NCI-H526 (cell line): ENCODE measurements at places on chromosomes 2 and 18.

- no peak for DNase-seq
These were observed 1539.5 kb upstream of the CELF4 start for GRCh38 chr18:39105104-39105503.

- DNase-seq, result no peak
These were observed 72.5 kb downstream of the KLF7 start for GRCh38 chr2:207093234-207093633.

GRCh38 chr2:15145046-15145817 is 415.9 kb downstream of the NBAS start:
- no peak for DNase-seq

DNA sequence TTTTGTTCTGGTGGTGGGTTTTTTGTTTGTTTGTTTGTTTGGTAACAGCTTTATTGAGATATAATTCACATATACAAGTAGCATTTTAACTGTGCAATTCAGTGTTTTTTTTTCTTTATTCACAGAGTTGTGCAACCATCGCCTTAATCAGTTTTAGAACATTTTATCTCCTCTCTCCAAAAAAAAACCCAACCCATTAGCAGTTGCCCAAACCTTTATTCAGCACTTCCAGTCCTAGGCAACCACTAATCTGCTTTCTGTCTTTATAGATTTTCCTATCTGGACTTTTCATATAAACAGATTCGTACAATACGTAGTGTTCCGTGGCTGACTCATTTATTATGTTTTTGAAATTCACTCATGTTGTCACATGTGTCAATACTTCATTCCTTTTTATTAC is 38.7 kb downstream of the CCDC138 start:
- DNase-seq, result no peak

GRCh38 chr2:201144101-201145051 is 28.4 kb downstream of the CFLAR start:
- DNase-seq, result no peak

DNA sequence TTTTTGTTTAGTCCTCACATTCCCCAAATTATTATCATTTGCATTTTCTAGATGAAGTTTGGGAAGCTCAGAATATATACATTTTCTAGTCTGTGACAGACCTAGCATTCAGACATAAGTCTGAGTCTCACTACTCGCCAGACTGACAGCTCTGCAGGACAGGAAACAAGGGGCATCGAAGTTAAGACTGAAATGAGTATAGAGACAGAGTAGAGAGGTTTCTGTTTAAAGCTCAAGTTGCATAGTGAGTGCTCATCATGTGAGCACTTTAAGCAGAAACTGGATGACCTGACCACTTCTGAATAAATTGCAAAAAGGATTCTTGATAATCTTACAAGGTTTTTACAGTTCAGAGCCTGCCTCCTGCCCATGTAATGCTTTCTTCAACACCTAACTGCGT is 1.1 kb downstream of the HADHB start:
- DNase-seq, result peak; percentile 18

GRCh38 chr18:25141886-25142285 is 210.1 kb downstream of the ZNF521 start:
- no peak for DNase-seq

DNA sequence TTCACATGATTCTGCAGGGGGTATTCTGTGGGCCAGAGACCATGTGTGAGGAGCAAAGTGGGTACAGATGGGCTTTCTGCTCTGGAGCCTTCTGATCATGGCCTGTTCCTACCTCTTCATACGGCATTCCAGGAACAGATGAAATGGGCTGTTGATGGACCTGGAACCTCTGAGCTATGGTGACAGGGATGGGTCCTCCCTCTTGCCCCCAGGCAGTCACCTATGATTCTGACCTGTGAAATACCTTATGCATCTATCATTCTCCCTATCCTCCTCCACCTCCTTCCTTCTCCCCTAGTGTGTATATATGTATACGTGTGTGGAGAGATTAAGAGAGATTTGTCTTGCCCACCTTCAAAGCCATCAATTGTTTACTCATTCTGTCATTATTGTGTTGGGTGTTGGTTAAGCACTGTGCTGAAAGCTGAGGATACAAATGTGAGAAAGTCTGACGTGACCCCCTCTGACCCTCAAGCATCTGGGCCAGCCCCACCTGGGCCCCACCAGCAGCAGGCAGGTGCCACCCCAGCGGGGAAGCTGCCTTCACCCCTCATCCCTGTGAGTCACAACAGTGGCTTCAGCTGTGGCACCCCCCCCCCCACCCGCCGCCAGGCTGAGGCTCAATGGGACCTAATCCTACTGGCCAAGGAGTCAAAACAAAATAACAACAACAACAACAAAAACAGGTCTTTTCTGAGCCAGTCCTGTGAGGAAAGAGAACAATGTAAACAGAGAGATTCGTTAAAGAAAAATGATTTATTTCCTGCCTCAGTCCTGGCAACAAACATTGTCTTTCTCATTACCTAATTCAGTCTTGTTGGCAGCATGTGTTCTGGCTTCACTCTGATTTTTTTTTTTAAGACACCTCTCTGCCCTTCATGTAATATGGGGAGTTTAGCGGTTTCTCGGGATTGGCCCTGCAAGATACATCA is 103.8 kb upstream of the CDC42EP3 start:
- DNase-seq, result no peak

- no peak for DNase-seq
These were observed 145.0 kb downstream of the MCFD2 start for GRCh38 chr2:46770622-46771021.

GRCh38 chr18:36828157-36828629 is 609 bp downstream of the TPGS2 start:
- peak; percentile 43 for DNase-seq

- no peak for DNase-seq
These were observed 22.6 kb upstream of the USP34 start for GRCh38 chr2:61493523-61493942.

- no peak for DNase-seq
These were observed 1124.6 kb upstream of the FAM98A start for GRCh38 chr2:34723683-34724082.

DNA sequence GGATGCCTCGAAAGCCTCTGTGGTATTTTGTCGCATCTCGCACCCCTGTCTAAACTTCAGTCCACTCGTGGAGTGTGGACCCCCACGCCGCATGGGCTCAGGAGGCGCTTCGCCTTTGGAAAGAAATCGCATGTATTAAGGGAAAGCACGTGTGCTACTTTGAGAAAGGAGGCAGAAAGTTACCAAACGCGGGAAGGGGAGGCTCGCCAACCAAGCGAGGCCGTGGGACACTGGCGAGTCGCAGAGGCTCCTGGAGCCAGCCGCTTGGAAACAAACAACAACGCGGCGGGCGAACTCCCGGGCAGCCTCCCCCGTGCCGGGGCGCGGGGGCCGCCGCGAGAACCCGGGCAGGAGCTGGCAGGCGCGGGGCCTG is 455 bp upstream of the AGAP1 start:
- DNase-seq, result peak; percentile 53

GRCh38 chr18:46386788-46387187 is 270.2 kb downstream of the LOXHD1 start:
- no peak for DNase-seq

DNA sequence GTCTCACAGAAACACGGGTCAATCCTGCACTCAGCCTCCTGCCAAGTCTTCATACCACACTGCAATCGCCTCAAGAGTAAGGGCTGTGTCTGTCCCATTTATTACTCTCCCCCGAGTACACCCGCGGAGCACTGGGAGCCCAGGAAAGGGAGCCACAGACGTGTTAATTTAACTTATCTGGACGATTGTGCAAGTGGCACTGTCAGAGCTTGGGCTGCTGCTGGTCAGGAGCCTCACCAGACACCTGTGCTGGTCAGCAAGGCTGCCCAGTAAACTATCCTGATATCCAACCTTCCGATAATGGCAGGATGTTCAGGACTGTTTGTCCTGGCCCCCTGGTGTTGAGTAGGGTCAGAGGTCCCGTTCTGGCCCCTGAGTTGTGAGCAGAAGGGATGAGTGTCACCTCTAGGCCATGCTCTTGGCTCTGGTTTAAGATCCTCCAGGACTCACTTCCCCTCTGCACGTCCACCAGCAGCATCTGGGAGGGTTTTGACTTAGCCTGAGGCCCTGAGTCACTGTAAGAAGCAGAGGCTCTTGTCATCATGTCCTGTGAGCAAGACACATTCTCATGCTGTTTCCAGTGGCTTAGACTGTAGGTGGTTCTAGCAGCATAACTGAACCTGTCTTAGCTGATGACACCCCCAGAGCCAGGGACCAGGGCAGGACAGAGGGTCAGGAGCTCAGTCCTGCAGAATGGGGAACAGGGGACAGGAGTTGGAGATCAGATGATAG is 82.5 kb upstream of the ARL4C start:
- DNase-seq, result no peak

GRCh38 chr2:165434865-165435496 is 34.5 kb upstream of the CSRNP3 start:
- peak; percentile 9 for DNase-seq

DNA sequence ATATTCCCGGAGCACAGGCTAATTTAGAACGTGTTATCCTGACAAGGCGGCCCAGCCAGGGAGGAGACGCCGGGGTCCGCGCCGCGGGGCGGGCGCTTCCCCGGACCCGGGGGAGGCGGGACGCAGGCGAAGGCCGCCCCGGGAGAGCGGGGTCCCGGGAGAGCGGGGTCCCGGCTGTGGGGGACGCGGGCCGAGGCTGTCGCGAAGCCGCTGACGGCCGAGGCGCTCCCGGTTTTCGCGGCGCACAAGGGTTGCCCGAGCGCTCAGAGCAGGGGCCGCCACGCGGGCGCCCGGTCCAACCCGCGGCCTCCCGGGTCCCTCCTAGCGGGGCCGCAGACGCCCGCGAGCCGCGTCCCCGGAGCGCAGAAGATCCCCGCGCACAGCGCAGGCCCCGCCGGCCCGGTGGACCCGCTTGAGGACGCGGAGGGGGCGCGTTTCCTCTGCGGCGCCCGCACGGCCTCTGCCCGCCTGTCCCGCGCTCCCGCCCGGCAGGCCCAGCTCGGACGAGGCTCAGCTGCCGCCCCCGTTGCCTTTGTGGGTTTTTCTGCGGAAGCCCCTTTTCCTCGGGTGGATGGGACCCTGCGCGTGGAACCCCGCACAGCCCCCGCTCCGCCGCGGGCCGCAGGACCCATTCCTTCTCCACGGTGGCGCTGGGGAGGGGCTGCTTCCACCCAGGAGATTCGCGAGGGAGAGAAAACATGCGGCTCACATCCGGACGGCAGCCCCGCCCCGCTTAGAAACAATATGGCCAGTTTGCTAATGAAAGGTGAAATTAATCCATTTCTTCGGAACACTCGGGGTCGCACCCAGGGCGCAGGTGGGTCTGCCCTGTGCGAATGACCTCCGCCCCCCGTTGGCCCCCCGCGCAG is 9.6 kb upstream of the KCNG2 start:
- DNase-seq, result no peak

DNA sequence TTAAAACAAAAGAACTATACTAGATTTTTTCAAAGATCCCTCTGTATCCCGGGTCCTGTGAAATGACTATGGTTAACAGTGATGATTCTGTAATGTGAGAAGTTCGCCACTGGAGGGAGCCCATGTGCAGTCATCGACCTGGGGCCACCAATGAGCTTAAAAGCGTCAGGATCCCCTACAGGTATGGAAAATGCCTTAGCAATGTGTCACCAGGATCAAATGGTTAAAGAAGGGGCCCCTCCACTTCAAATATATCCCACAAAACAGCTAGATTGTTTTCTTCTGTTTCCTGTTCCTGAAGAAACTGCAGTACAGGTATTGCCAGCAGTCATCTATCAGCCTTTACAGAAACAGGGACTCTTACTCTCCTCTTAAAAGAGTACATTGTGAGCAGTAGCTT is 15.3 kb downstream of the CHRNA1 start:
- DNase-seq, result no peak

DNA sequence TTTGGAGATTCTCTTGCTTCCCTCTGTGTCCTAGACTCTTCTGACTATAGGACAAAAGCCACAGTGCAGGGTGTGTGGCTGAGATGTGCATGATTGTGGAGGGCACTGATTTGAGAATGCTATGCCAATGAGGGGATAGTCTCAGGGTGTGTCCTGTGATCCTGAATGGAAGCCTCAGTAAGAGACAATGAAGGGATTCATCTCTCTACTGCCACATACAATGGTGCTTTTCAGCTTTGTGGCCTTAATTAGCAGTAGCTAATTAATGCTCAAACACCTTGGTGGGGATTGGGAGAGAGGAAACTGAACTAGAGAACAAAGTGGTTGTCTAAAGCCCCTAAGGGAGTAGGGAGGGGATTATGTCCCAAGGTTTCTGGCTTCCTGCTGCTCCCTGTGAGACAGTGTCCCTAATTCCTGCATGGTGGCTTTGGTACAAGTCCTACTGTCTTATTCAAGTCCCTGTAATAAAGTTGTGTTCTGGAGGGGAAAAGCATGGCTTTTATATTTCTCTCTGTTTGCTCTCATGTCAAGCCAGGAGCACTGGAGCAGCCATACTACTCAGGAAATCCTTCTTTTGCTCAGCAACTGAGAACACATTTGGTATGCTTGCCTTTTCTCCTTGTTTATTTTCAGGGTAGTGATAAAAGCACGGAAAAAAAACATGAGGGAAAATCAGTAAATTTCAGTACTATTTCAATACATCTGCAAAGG is 415.2 kb upstream of the TCF4 start:
- no peak for DNase-seq

GRCh38 chr18:63271881-63272299 is 47.7 kb downstream of the BCL2 start:
- no peak for DNase-seq

GRCh38 chr2:176106581-176107539 is at the start of gene HOXD11:
Gene HOXD11, plus strand, starts transcription at chr2:176107280. Its CDS starts 76 bp downstream, at chr2:176107356.
- DNase-seq, result peak; percentile 80

DNA sequence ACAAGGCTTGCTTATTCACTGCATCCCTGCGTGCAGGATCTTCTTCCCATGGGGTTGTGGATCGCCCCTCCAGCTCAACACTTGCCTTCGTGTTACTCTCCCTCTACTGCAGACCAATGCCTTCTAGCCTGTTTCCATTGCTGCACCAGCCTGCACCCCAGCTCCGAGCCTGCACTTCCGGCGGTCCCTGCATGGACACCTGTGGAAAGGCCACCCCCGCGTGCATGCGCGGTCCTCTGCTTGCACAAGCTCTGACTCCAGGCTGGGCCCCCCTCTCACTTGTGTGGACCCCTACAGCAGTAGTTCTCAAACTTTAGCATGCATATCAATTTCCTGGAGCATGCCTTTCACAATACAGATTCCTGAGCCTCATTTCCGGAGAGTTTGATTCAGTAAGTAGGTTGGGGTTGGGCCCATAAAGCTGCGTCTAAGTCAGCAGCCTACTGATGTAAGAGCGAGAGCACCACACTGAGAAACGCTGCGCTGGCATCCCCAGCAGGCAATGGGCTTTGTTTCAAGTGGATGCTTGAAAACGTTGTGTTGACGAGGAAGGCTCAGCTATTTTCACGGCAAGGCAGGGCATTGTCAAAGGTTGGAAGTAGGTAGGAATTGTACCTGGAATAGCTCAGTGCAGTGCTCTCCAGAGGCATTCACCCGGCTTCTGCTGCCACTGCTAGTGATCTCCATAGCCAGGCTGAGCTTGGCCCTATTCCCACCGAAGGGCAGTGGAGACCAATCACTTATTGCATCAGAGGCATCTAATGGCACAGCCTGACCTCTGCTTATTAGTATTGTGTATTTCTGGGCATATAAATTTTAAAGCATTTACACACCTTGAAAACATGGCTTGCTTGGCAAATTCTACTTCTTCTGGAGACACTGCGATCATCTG is 32.6 kb downstream of the CREG2 start:
- no peak for DNase-seq

- no peak for DNase-seq
These were observed 354.3 kb downstream of the GPD2 start for GRCh38 chr2:156790343-156791037.

GRCh38 chr2:219490186-219490585 is 8.5 kb upstream of the GMPPA start:
- no peak for DNase-seq
